Right ventricle myocardium superior (tissue), 1 donor: ENCODE measurements at places on chromosomes 7 and 10.

- peak; percentile 35 for DNase-seq
Measured at GRCh38 chr7:24572393-24572996, 757 bp upstream of the PALS2 start.

DNA sequence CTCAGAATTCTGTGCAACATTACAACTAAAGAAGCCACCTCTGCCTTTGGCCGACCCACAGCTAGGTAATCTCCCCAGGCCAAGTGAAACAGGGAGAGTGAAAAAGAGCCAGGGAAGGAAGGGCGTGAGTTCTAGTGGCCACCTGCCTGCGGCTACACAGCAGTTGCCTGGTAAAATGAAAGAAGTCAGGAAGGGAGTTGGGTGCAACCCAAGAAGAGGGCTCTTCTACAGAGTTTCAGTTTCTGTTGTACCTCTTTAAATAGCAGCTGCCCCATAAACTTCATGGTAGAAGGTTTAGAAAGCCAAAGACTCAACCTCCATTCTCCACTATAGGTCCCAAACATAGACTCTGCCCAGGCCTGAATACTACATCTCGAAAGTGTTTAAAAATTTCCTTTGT is 76.2 kb upstream of the TMEM168 start:
- no peak for DNase-seq

GRCh38 chr7:124689523-124689922 is 76.1 kb downstream of the GPR37 start:
- no peak for DNase-seq

DNA sequence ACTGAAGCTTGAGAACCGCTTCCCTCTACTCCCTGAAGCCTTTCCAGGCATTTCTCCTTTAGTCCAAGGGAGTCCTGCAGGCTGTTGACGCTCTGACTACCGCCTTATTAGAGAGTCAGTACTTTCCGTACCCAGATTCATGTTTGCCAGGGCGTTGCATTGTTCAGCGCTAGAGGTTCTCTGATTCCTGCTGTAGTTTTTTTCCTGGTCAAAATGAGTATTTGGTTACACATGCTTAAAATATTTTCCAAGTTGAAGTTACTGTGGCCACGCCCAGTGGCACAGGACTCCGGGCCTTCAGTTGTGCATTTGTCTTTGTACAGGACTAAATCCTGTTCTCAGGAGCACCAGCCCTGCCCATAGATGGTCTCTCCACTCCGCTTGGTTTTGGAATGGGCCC is 7.9 kb downstream of the MTURN start:
- no peak for DNase-seq

- no peak for DNase-seq
Measured at GRCh38 chr7:131066635-131067034, 261.0 kb upstream of the MKLN1 start.

GRCh38 chr10:88848499-88848898 is 3.1 kb downstream of the ANKRD22 start:
- no peak for DNase-seq

DNA sequence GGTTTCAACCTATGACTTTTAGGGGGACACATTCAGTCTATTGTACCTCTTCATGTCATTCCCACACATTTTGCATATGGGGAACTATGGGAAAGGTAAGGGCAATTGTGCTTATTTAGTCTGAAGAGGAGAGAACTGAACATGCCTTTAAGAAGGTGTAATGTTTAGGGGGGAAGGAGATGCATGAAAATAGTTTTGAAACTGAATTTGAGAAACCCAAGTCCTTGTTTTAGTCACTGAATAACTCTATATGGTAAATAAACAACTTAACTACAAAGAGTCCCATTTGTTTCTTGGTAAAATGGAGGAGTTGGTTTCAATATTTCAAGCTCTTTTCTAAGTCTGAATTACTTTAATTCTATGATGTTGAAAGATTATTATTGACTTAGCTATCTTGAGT is 166.1 kb downstream of the DNAJB9 start:
- DNase-seq = no peak

- no peak for DNase-seq
Measured at GRCh38 chr10:33800545-33800944, 466.1 kb upstream of the NRP1 start.

- DNase-seq = no peak
Measured at GRCh38 chr10:17056781-17057428, 72.7 kb downstream of the CUBN start.

- no peak for DNase-seq
Measured at GRCh38 chr10:77949167-77949566, 22.6 kb upstream of the DLG5 start.

GRCh38 chr7:50725774-50726173 is 56.9 kb downstream of the GRB10 start:
- no peak for DNase-seq

GRCh38 chr7:142626420-142627035 is 122.7 kb upstream of the PRSS1 start:
- DNase-seq = peak; percentile 38

GRCh38 chr10:89861584-89862301 is 160.4 kb downstream of the KIF20B start:
- DNase-seq = no peak

DNA sequence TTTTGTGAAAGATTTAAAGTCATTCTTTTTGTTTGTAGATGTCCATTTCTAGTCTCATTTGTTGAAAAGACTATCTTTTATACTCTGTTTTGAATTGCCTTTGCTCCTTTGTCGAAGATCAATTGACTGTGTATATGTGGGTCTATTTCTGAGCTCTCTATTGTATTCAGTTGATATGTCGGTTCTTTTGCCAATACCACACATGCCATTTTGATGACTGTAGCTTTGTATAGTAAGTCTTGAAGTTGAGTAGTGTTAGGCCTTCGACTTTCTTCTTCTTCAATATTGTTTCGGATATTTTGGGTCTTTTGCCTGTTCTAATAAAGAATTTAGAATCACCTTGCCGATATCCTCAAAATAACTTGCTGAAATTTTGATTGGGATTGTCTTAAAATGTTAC is 104.5 kb downstream of the CCSER2 start:
- DNase-seq = no peak

- no peak for DNase-seq
Measured at GRCh38 chr7:152553671-152554317, 118.0 kb upstream of the KMT2C start.

DNA sequence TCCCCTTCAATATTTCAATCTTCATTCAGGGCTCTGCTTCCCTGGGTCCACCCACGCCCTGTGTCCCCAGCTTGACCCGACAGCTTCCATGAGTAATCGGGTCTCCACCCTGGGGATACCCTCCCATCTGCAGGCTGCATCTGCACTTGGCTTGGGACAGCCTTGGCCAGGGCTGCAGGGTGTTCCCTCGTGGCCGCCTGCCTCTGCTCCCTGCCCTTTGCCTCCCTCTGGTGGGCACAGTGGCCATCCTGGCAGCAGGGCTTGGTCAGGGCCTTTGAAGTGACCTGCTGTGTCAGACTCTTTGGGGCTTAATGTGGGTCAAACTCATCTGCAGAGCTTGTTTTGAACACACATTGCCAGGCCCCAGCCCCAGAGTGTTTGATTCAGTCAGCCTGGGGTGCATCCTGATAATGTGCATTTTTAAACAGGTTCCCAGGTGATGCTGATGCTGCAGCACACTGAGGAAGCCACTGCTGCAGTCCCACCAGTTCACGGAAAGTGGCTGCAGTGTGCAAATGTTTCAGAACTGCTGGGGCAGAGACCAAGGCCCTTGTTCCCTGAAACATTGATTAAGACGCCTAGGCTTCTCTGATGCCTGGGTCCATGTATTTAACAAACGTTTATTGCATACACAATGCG is 80.7 kb upstream of the SEC61G start:
- DNase-seq = peak; percentile 88

GRCh38 chr7:150943453-150943814 is 34.7 kb downstream of the KCNH2 start:
- DNase-seq = no peak
